ENCODE measurements at places on chromosomes 4 and X.

GRCh38 chr4:3871181-3871852, 105.1 kb downstream of the ADRA2C start:
- DNase-seq, result no peak

- no peak for DNase-seq
Observed at GRCh38 chr4:120352739-120353138, 286.1 kb upstream of the MAD2L1 start.

- DNase-seq, result no peak
Observed at GRCh38 chr4:73725985-73726384, 14.4 kb upstream of the CXCL8 start.

DNA sequence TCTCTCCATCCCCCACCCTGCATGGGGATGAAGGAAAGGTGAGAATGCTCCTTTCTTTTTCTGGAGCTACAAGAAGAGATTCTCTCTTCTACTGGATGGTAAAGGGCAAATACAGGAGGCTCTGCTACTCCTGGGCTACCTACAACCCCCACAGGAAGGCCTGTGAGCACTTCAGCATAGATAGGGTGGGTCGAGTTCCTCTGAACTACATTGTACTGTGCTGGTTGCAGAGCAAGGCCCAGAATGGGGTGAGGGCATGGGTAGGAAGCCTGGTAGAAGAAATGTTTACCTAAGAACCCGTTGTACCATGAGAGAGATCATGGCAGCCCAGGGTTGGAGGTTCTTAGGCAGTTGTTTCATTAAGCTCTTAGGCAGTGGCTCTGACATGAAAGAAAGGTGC, 510.4 kb downstream of the MID1IP1 start:
- no peak for DNase-seq

GRCh38 chr4:6721121-6721520, 5.1 kb downstream of the BLOC1S4 start:
- no peak for DNase-seq
